ENCODE measurements at places on chromosomes 1 and 21. TPM values are rescaled to one million over a fixed set of nuclear protein-coding genes. Genes with fewer than 3 reads are reported as not detected.

The FAM76A gene
- 17.0 TPM for total RNA-seq

DNA sequence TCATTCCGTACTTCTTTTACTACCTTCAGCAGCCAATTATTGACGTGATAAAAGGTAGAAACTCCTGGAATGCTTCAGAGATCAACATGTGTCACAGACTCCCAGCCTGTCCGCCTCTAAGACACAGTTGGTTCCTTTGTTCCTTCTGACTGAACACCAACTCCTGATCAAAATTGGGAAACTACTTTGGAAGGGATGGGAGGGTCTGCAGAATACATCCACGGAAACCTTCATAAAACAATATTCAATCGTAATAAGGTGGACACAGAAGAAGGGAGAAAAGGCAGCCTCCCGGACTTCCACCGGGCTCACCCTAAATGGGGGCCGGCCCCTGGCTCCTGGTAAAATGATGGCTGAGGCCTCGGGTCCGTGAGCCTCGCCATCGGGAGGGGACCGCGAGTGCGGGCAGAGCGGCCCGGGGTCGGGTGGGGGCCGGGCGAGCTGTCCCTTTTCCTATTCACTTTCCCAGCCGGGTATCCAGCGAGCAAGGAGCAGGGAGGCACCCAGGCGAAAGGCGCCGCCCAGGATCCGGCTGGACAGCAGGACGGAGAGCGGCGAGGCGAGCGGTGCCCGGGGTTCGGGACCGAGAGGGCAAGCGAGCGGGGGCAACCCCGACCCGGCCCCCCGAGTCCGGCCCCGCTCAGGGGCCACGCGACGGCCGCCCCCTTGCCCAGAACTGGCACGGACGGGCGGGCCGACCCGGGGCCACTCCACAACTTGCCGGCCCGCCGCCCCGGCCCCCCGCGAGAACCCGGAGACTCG is 805 bp downstream of the NRIP1 start:
- DNase-seq = peak; percentile 26

DNA sequence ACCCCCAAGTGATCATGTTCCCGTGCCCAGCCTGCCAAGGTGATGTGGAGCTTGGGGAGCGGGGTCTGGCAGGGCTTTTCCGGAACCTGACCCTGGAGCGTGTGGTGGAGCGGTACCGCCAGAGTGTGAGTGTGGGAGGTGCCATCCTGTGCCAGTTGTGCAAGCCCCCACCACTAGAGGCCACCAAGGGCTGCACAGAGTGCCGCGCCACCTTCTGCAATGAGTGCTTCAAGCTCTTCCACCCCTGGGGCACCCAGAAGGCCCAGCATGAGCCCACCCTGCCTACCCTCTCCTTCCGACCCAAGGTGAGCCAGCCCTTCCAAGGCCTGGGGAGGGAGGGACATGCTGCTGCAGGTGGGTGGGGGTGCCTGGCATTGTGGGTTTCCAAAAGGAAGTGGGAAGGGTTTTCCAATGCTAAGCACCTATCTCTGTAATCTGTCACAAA is 2.3 kb downstream of the TRIM46 start:
- DNase-seq = no peak

DNA sequence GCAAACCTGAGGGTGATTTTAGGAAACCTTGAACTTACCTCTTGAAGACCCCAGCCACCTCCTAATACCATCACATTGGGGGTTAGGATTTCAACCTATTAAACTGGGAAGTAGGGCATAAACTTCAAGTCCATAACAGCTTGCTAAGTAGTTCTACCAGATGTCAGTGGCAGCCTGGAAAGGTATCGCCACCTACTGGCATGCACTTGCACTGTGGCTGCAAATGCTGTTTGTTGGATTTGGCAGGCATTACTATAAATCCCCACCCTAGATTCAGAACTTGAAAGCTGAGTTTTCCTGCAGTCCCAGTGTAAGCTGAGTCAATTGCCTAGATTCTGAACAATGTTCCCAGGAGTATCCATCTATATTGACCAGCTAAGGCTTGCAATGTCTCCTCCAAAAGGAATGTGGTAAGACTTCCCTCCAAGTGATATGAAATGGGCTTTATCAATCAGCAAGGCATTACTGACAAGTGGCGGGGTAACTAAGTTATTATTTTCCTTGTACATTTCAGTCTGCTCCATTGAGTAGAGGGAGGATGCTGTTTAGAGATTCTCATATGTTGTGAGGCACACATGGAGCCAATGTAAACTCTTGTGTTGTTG is 474.5 kb downstream of the PTPRC start:
- DNase-seq = no peak

DNA sequence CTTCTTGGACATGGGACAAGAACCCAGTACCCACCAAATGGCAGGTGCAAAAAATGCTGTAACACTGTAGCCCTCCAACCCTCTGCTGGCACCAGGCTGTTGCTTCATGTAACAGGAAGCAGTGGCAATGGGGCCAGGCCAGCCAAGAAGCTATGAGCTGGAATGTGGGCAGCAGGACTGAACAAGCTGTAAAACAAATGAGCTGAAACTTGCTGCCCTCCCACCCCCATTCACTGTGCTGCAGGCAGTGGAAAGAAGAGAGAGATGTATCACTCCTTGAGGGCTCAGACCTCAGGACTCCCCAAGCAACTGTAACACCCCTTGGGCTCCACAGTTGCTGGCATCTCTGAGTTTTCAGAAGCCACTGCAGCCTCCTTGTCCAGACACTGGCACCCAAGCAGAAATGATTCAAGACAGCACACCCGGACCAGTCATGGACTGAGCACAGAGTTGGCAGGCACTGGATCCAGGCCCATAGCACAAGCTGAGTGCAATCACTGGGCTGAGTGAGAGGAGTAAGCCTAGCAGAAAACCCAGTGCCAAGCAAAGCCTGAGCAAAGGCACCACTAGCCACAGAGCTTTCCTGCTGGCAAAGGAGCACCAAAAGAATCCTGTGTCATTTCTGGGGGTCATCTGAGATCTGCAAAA is 321.4 kb upstream of the CXADR start:
- DNase-seq = no peak

Measured in lower leg skin (tissue), 4 donors.